ENCODE measurements at places on chromosomes 7 and 10.

- DNase-seq: no peak
Measured at GRCh38 chr10:71531485-71532446, 135.0 kb downstream of the CDH23 start.

DNA sequence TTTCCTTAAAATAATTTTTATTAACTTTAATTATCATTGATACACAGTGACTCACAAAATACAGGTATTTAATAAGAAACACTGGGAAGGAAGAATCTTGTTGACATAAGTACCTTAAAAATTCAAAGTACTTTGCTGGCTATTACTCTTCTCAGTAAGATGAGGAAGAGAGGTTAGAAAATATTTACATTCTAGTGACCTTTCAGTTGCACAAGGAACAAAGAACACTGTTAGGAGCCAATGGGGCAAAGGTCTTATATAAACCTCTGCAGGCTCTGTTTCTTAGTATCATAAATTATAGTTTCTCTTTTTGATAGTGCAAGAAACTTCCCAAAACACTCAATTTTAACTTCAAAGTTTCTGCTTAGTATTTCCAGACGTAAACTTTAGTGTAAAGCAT, 4.8 kb upstream of the TAX1BP1 start:
- DNase-seq: no peak

DNA sequence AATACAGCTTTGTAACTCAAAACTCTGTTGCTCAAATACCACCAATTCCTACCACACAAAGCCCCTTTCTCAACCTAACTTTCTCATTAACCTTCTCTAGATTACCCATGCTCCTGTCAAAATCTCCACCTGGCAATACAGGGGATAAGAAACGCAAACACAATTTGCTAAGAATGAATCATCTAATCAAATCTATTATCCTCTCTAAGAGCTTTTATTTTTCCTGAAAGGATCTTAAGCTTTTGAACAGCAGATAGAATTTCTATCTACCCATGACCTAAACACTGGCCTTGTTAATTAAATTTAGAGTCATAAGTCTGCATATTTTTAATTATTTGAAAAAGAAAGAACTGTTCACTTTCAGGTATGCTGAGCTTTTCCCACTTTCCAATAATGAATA, 98.3 kb downstream of the HBP1 start:
- DNase-seq: no peak

DNA sequence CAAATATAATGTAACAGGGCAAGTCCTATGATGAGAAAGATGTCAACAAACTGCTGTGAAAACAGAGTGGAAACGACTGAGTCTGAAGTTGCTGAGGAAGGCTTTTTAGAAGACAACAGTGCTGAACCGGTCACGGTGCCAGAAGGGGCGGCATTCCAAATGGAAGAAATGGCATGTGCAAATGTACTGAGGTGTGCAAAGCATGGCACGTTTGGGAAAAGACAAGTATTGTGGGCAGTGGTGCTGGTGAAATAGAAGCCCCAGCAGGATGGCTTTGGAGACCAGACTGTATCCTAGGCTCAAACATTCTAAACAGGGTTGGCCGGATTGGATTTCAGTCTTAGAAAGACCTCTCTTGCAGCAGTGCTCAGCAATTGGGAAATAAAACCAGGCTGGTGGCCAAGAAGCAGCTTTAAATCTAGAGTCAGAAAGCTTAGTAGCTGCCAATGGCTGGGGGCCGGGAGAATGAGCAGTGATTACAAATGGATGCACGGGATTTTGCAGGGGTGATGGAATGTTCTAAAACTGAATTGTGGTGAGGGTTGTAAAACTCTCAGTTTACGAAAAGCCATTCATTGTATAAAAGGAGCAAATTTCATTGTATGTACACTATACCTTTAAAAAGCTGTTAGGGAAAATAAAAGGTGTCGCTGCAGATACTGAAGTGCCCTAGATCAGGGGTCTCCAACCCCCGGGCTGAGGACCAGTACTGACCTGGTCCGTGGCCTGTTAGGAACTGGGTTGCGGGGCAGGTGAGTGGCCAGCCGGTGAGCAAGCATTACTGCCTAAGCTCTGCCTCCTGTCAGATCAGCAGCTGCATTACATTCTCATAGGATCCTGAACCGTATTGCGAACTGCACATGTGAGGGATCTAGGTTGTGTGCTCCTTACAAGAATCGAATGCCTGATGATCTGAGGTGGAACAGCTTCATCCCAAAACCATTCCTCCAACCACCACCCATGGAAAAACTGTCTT, 141.6 kb downstream of the HIBADH start:
- no peak for DNase-seq

DNA sequence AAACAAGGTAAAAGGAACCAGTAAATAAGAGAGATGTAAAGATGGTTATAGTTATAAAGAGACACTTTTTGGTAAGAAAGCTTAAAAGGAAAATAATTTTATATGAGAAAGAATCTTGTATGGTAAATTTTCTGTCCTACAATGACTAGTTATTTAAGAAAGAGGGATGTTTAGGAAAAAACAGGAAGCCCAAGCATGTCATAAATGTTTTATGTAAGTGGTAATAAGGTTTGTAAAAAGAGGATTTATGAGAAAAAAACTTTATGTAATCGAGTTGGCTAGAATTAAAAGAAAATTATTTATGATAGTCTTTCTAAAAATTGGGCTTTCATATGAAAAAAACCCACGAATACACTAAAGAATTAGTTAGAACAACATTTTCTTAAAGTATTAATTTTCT, 34.2 kb upstream of the CREB3L2 start:
- no peak for DNase-seq

GRCh38 chr7:84924353-84924752, 262.5 kb downstream of the SEMA3D start:
- no peak for DNase-seq

DNA sequence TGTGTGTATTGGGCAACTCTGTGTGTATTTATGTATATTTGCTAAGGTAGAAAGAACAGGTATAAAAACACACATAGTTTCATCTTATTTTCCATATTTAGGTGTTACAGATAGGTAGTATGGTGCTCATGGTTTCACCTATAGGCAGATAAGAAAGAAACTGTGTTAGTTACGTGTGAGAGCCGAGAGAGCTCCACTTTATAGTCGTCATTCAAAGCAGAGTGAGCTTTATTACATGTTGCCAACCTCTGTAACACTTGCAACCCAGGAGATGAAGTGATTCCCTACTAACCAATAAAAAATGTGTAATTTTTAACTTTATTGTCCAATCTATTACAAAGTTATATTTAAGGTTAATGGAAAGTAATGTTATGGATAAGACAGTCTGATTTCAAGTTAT, 121.3 kb downstream of the AGMO start:
- no peak for DNase-seq

All from BJ (cell line).